ENCODE measurements at places on chromosomes 5 and 9.

- DNase-seq: no peak
Measured at GRCh38 chr5:42953041-42953440, 87.1 kb downstream of the ANXA2R start.

DNA sequence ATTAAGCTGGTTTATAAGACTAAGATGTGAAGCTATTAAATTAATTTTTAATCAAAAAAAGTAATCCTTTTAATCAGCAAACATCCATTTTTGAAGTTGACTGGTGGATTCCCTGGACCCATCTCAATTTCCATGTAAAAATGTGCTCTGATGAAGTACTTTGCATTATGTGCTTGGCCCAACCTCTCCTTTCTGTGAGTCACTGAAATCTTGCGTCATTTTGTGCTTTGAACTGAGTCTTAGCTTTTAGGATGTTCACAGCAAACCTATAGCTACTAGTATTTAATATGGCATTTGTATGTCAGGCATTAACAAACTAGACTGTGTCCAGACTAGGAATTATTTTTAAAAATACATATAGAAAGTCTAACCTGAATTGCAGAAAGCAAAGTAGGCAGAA, 55.0 kb upstream of the CDH12 start:
- DNase-seq: no peak

- no peak for DNase-seq
Measured at GRCh38 chr5:153081385-153081784, 409.1 kb upstream of the GRIA1 start.

- DNase-seq: no peak
Measured at GRCh38 chr9:89902450-89903140, 297.8 kb downstream of the GADD45G start.

GRCh38 chr9:7121055-7121454, 363.3 kb downstream of the KDM4C start:
- no peak for DNase-seq

GRCh38 chr5:126452477-126452876, 29.3 kb downstream of the GRAMD2B start:
- DNase-seq: no peak

DNA sequence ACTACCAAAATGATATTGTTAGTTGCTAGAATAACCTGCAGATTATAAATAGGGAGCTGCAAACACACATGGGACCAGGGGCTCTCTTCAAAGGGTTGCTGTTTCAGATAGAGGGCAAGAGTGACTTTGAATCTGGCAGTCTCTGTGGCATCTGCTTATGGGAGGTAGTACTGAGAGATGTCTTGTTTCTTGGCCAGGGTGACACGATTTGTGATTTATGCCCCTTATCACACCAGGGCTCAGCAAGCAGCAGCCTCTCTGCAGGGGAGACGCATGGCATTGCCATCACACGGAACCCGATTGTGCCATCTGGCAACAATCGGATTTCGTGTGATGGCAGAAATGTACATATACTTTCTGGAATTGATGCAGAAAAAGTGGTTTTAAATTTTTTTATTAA, 615.6 kb downstream of the ZNF608 start:
- no peak for DNase-seq

GRCh38 chr5:114504560-114504959, 142.7 kb downstream of the KCNN2 start:
- no peak for DNase-seq

- no peak for DNase-seq
Measured at GRCh38 chr9:133332381-133332730, 3.6 kb downstream of the SURF6 start.

- DNase-seq: no peak
Measured at GRCh38 chr9:36866840-36867239, 167.2 kb downstream of the PAX5 start.

DNA sequence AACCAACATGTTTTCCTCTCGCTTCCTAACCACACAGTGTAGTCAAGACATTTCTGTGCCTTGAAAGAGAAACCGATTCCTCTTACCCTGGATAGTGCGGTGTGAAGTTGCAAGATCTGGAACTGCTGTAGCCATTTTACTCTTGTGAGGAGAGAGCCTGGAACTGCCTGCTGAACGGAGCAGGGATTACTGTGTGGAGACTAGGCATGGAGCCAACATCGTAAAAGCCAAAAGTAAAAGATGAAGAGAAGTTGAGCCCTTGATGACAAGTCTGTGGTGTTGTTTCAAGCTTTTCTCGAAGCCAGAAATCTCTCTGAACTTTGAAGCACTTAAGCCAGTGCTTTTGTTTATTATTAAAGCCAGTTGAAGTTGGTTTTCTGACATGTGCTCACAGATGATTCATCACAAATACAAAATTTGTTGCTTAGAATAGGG, 110.1 kb upstream of the GRIN3A start:
- DNase-seq: no peak

- DNase-seq: no peak
Measured at GRCh38 chr9:78437806-78438205, 140.9 kb downstream of the PSAT1 start.

DNA sequence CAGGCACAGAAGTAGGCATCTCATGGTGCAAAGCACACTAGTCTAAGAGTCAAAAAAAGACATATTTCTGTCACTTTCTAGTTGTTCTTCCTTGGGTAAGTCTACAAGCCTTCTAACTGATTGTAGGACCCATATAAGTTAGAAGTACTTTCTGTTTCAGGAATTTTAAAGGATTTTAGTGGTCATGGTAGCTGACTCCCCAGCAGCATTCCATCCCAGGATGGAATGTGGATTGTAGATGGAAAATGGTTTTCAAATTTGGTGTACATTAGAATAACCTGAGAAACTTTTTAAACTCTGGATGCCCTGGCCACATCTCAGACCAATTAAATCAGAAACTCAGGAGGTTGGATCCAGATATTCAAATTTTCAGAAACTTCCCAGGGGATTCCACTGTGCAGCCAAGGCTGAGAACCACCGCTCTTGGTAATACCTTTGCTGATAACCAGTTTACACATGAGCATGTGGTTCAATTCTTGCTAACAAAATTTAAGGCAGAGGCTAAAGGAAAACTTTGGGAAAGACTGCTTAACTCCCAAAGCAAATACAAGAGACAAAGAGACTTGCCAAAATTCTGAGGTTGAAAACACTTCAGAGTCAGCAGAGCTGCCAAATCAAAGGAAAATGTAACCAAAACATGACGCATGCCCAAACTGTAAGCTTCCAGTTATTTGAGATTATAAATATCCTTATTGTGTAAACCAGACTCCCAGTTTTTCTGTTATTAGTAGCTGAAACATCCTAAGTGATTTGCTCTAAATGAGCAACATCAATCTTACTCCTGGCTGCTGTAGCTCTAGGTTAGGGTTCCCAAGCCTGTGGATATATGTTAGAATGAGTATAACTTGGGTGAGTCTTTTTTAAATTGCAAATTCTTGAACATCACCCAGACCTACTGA, 145.4 kb upstream of the MTAP start:
- DNase-seq: no peak

DNA sequence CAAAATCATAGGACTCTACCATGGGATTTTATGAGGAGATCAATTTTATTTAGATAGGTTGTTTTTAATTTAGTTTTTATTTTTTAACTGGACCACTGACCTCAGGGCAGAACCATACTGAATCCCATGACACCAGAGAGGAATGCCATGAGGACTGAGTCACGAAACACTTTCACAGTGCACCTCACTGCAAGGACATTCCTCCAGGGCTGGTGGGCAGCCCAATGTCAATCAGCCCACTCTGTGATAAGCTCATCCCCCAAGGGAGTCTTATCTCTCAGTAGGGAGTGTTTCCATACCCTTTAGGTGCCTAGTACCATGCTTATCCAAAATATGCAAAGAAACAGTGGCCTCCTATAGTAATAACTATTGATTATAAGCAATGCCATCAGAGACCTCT, 224.5 kb upstream of the CDH6 start:
- DNase-seq: no peak

GRCh38 chr5:151676314-151676712, 10.4 kb downstream of the SPARC start:
- DNase-seq: no peak

DNA sequence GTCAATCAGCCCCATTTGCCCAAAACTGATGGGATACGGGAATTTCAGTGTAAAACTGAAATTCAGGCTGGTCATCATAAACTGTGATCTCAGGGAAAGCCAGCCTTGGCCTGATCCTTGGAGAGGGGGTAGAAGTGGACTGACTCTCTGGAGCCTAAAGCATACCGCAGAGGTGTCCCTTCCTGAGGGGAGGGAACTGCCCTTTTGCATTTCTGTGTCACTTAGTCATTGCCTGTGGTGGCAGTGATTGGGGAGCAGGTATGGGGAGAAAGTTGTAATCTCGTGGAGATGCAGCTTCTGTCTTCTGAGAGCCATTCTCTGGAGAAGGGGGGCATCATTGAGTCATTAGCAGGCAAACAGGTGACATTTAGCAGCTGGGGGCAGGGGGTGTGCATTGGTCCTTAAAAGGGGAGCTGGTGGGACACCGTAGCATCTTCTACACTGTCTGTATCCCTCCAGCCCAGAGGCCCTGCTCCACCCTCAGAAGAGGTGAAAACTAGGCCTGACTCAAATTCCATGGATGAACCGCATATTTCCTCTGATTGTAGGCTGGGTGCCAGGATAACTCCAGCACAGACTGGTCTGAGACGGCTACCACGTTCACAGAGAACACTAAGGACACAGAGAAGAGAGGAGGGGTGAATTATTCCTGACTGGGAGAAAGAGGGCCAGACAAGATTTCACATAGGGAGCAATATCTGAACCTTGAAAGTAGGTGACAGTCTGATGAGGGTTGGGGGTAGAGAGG, 143.3 kb downstream of the SEC61B start:
- DNase-seq: no peak

DNA sequence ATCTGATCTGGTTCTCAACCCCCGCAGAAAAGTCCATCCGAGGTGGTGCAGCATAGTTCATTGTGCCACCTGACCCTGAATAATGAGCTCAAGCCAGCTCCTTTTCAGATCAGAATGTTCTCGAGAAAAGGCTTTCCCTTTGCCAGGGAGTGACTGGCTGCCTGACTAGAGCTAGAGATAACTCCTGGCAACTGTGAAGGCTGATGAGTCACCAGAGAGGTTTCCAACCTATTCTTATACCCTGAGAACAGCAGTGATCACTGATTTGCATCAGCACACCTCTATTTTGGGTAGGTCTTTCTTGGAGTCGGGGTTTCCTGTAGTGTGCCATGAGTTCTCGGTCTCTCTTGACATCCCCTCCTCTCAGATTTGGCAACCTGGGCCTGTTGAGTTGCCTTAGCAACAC, 127.9 kb downstream of the PIK3R1 start:
- no peak for DNase-seq

GRCh38 chr5:32210151-32210550, 36.0 kb upstream of the GOLPH3 start:
- no peak for DNase-seq

DNA sequence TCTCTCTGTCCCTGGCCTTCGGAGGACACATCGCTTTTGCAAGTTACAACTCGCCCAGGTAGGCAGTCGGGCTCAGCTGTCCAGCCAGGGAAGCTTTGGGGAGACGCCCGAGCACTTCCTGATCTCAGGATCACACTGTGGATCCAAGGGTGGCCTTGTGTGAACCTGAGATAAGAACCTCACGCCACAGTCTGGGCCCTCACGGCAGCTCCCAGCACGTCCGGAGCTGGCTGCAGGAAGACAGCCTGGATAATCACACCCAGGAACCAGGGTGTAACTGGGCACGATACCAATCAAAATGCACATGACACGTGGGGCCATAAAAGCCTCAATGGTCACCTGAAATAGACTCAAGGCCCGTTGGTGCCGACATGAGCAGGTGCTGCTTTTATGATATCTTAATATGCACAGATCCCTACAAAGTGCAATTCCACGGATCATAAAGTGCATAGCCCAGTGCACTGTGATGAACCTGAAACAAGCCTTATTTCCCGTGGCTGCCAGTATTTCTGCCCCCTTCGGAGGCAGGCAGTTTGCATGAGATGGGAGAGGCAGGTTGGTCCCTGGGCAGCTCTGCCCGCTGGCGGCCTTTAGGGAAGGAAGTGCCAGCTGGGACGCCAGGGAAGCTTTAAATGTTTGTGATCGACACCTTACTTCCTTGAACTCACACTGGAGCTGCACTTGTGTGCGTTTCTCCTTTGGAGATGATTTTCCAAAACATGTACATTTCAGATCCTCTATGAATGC, 14.5 kb downstream of the SLC6A18 start:
- no peak for DNase-seq

DNA sequence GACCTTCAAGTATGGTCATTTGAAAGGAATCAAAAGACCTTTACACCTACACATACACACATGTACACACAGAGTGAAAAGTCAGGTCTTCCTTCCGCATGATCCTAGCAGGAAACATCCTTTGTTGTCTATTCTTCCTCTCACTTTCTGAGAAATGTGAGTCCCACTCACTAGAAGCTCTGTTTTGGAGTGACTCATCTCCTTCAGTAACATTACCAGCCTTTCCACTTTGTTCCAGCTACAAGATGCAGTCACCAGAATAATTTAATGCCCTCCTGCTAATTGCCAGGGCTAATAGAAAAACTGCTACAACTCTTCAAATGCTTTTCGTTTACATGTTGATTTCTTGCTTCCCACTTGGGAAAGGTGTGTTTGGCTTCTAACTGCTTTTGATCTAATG, 417.3 kb downstream of the RASEF start:
- DNase-seq: no peak

DNA sequence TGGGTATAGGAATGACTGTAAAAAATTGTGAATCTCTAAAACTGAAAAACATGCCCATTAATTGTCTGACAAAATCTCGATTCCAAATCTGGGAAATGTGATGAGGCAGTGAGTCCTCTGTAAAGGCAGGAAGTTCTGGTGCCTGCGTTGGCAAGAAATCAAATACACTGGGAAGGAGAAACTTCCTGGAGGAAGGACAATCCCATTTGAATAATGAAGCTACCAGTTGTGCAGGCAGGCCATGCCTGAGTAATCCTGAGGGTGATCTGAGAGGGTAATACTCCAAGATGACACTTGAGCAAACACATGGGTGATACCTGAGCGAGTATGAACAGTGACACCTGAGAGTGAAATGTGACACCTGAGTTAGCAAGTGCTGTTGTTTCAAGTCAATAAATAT, 49.7 kb downstream of the KIF24 start:
- no peak for DNase-seq

- DNase-seq: no peak
Measured at GRCh38 chr5:73028991-73029595, 73.3 kb downstream of the FCHO2 start.

- DNase-seq: peak; percentile 96
Measured at GRCh38 chr9:120842685-120843485, at the start of gene PSMD5. TSS of gene PSMD5 (minus strand) at chr9:120842922. CDS start at chr9:120842909, 13 bp downstream.

GRCh38 chr9:105475302-105475701, 27.5 kb downstream of the FSD1L start:
- no peak for DNase-seq

Data from NCI-H1436 treated with DMSO at 0.1 percent for 48 hours (cell line).